ENCODE measurements at places on chromosomes 4 and X. TPM values are rescaled to one million over a fixed set of nuclear protein-coding genes. Genes with fewer than 3 reads are reported as not detected.

- DNase-seq, result peak; percentile 34
Measured at GRCh38 chrX:120309873-120310705, 1.2 kb downstream of the TMEM255A start.

DNA sequence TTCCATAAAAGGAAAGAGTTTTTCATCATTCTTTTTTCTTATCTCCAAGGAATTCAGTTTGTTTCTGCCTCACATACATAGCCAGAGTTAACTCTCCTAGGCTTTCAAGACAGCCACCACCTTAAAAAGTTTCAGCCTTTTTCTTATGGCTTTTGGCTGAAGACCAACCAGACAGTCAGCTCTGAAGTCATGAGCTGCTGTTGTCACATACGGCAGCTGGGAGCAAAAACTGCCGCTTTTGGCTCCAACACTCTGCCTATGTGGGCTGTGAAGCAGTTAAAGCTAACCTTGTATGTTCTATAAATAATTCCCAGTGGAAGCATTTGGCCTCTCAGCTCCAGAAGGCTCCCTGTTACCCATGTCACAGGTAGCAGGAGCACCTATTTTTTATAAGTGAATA, 104.1 kb downstream of the KLHL4 start:
- DNase-seq, result no peak

- no peak for DNase-seq
Measured at GRCh38 chr4:153419673-153420278, 46.4 kb upstream of the TMEM131L start.

DNA sequence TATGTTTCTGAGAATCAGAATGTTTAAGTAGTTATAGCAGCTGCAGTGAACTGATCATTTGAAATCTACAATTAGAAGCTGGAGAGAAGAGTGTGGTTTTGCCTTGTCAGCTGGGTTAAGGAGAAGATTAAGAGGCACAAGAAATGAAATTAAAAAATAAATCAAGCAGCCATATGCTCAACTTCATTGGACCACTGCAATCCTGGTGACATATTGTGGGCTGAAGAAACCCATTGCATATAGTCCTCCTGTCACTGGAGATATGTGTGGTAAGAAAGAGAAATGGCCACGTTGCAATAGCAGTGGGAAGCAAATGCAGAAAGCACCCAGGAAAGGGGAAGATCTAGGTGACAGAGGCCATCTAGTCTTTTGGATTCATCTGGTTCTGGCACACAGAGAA, 63.0 kb downstream of the INTS12 start:
- DNase-seq, result no peak

GRCh38 chrX:5250106-5250505, 978.6 kb downstream of the NLGN4X start:
- DNase-seq, result no peak

- DNase-seq, result no peak
Measured at GRCh38 chr4:173801361-173801760, 271.3 kb upstream of the HAND2 start.

- DNase-seq, result no peak
Measured at GRCh38 chrX:52078131-52078530, 9.1 kb upstream of the MAGED4B start.

DNA sequence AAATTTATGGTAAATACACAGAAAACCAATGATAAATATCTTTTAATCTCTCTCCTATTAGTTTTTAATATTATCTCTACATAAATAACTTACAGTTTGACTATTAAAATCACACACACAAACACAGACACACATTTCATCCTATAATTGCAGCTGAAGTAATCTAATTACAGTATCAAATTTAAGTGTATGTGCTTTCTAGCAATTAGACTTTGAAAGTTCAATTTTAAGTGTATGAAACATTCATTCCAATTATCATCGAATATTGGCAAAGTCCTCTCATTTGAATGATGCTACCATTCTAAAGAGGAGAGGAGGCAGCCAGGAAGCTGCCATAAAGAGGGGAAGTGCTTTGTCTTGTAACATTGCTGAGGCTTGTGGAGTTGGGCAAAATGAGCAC, 221.2 kb upstream of the PABPC4L start:
- no peak for DNase-seq

DNA sequence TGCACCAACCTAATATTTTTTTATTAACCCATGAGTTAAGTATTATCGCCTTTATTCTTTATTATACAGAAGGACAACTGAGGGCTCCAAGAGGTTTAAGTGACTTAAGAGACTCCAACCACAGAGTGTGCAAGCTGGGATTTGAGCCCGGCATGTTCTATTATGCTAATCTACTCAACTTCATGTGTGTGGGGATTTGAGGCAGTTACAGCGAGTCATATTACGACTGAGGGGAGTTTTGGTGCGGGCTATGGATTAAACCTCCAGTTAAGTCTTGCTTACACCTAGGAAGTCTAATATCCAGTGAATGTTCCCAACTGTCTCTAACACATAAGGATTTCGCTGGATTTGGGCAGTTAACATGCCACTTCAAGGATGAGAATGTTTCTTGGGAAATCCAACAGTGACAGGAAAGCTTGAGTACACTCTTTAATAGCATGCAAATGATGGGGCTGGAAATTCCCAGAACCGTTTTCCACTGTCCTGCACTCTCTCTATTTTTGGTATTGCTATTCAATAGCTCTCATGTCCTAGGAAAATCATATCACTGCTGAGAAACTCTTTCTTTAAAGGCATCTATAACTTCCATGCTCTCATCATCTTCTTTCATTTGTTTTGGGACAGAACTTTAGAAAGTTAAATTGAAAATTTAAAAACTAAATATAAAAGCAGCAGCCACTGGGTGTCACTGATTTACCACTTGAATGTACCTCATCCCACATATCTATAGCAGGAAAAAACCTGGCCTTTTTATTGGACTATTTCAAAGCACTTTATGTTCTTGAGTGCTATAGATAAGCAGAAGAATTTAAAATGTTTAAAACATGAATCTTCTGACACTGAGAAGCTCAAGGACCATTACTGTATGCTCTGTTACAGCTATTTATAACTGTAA, 165.1 kb upstream of the TTC29 start:
- no peak for DNase-seq

DNA sequence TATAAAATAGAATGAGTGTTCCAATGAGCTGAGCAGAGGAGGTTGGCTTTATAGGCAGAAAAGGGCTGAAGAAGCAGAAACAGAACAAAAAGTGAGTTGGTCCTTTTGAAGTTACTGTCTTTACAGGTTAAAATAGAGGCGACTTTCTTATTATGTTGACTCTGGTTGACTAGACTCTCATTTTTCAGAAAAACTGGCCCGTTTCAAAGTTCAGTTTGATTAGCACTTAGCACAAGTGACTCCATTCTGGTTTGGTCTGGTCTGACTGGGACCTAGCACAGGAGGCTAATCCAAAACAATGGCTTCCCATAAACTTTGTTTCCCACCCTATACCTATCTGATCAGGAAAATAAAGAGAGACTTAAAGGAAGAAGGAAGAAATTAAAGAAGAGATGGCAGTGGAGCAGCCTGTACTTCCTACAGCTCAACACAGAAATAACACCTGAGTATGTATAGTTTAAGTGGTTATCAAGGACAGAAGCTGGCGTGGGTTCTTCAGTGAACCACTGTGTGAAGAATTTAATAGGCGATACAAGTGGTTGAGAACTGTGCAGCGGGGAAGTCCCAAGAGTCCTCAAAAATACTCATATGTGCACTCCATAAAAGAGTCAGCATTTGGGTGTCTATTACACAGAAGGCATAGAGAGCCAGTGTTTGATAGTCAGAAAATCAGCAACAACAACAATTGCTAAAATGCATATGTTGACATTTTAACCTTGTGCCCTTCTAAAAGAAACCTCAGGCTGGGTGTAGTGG, 554.8 kb upstream of the HTR2C start:
- DNase-seq, result no peak

DNA sequence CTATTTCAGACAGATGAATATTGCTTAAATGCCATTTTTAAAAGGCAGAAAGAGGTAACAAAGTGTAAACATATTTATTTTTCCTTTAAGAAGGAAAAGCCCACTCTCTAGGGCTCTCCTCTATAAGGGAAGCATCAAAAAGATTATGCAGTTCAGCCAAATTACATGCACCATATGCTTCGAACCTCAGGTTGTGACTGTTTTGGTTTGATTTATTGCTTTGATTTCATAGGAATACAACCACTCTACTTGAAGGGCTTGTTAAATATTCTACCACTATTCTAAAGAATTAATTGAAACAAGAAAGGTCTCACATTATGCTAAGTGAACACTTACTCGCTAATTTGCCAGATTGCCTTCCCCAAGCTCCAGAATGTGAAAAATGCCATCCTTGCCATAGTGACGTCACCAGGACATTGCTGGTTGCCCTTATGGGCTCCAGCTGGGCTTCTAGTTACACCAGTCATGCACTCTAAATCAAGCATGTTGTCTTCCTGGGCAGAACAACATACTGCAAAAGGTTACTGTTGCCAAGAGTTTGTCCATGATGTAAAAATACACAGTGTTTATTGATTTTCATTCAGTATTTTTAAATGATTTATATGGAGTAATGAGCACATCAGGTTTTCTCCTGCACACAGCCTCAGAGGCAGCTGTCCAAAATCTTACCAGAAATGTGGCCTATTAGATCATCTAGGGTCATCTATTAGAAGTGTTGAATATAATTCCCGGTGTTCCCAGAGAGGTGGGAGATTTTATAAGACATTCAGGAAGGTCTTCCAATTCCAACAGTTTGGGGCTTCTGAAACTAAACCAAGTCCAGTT, 164.4 kb upstream of the RAPGEF2 start:
- no peak for DNase-seq

DNA sequence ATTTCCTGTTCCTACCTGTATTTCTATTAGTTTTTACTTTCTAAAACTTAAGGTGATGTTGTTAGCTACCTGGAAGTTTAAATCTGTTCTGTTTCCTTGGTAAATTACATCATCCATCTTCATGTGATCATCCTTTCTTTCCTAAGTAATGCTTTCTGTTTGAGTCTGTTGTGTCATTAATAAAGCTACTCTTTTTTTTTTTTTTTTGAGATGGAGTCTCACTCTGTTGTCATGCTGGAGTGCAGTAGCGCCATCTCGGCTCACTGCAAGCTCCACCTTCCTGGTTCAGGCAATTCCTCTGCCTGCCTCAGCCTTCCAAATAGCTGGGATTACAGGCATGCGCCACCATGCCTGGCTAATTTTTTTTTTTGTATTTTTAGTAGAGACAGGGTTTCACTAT, 73.3 kb downstream of the FIP1L1 start:
- DNase-seq, result no peak

- DNase-seq, result no peak
Measured at GRCh38 chr4:56731857-56732256, 50.8 kb upstream of the HOPX start.

- DNase-seq, result no peak
Measured at GRCh38 chr4:12172198-12172973, 743.7 kb upstream of the HS3ST1 start.

DNA sequence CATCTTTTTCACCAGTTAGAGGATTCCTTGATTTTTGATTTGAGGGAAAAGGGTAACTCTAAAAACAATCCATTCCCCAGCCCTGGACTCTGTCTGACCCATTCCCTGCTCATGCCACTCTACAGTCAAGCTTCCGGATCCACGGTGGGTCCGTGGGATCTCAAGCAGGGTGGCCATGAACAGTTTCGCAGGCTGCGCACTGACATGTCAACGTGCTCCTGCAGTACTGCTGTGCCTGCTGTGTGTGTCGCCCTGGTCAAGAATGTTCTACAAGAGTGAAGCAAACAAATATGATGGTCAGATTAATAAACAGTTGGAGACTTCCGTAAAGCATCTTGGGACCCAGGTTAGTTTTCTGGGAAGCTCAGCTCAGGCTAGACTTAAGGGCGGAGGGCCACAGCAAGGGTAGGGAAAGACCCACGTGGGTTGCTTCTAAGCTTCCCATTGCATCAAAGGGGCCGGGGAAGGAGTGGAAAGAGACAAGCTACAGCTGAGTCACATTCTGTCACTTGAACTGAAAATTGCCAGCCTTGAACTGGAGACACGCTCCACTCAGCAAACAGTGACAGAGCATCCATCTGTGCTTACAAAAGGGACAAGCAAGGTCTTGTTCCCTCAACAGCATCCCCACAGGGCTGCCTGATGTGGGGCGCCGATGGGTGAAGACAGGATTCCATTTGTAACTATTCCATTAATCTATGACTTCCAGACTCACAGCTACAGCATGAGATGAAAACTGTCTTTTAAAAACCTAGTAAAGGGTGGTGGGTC, 81.8 kb downstream of the MTMR1 start:
- no peak for DNase-seq

GRCh38 chr4:78320349-78320935, 231.1 kb upstream of the ANXA3 start:
- DNase-seq, result no peak

DNA sequence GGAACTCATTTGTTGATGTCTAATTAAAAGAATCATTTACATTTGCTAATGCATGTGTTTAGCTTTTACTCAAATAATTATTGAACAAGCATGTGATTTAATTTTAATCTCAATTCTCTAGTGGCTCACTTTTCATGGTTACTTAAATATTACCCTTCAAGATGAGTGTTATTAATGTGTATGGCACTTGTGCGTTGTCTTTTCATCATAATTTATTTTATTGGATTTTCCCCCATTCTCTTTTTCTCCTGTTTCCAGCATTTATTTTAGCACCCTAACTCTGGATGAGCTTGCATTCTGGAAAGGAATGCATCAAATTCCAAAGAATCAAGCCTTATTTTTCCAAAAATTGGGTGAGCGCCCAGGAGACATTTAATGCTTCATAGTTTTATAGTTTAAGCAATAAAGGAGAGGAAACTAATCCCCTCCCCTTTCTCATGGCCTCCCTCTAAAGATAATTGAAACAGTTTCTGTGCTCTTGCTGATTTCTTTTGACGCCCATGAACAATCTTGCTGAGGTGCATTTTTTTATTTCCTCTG, 191.1 kb upstream of the FAT4 start:
- no peak for DNase-seq

DNA sequence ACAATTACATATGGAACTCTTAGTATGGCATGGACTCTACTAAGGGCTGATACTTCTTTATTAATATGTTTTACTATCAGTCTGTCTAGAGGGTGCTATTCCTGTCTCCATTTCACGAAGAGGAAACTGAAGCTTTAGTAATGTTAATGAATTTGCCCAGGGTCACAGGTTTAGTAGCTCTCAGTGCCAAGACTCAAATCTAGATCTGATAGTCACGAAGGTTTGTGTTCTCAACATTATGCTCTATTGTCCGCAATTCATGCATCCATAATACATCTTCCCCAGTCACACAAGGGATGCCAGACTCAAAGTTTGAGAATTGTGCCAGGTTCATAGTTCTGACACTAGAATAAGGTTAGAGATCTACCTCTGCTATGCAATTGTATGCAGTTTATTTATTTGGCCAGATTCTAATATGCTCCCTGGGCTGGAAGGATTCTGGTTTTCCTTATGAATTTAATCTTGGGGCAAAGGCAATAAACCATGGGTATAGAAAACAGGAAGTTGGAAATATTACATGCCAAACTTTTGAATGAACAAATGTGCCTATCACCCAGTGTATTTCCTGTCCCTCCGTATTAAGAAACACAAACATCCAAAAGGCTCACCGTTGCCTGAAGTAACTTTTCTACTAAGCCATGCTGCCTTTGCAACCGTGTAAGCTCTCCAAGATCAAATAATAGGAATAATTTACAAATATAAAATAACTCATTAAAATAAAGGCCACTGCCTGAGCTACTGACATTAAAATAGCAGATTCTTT, 478.5 kb downstream of the INPP4B start:
- DNase-seq, result no peak

The CXCL11 gene
- not detected for total RNA-seq

The C4orf51 gene
- not detected for total RNA-seq

The HTN1 gene
- total RNA-seq, result not detected

The ZRSR2 gene
- 16.7 TPM for total RNA-seq

The ARHGEF38 gene
- total RNA-seq, result not detected

The DHRSX gene
- 18.8 TPM for total RNA-seq

All from activated naive CD4-positive, alpha-beta T cell treated with anti-CD3 and anti-CD28 coated beads for 36 hours (primary cell).